ENCODE measurements at places on chromosomes 5 and 9.

DNA sequence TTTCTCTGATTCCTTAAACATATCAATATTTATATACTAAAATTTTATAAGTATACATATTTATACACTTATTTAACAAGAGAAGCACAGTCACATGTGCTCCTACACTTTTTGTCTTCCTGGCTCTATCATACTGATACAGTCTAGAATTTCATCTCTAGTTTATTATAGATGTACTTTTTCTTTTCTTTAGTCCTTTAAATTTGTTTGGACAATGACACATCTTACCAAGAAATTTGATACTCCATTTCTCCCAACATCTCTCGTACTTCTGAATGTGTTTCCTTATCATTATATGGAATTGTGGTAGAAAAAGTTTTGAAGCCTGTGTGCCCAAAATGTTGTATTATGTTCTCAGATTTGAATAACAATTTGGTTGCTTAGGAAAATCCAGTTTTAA lies 104.6 kb downstream of the DMRT2 start:
- no peak for DNase-seq

- DNase-seq = no peak
Observed at GRCh38 chr5:178232920-178233429, 373 bp upstream of the PHYKPL start.

GRCh38 chr5:176172246-176172645 lies 66.0 kb upstream of the SIMC1 start:
- no peak for DNase-seq

DNA sequence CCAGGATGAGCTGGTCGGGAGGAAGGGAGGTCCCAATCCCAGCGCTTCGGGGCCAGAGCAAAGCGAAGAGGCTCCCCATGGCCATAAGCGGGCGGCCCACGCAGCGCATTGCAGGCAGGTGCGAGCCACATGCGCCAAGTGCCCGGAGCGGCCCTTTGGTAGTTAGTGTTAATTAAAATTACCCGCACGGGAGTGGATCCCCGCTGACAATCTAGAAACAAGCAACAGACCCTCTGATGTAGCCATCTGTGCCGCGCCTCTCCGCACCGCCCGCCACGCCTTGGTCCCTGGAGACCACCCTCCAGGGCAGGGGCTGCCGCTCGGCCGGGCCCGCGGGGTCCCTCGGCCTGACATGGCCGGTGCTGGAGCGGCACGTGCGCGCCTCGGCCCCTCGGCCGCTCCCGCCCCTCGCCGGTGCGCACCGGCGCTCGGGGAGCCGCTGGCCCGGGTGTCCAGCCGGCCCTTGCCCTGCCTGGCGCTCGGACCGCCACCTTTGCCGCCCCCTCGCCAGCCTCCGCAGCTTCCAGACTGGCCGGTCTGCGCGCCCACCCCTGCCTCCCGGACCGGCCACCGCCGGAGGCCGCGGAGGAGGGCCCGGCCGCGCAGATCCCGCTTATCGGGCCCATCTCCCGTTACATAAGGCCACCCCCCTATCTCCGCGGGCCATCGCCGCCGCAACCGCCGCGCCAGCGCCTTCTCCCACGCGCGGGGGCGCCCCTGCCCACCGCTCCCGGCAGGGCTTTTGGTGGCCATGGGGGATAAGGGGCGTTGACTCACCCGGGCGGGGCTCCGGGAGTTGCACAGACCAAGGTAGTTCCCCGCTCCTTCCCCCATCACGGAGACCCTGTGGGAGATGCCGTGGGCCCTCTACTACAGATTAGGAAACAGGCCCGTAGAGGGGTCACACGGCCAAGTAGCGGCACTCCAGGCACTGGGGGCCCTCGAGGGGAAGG lies 1.9 kb upstream of the IL13 start:
- no peak for DNase-seq

- no peak for DNase-seq
Observed at GRCh38 chr9:24625097-24625496, 79.4 kb upstream of the IZUMO3 start.

DNA sequence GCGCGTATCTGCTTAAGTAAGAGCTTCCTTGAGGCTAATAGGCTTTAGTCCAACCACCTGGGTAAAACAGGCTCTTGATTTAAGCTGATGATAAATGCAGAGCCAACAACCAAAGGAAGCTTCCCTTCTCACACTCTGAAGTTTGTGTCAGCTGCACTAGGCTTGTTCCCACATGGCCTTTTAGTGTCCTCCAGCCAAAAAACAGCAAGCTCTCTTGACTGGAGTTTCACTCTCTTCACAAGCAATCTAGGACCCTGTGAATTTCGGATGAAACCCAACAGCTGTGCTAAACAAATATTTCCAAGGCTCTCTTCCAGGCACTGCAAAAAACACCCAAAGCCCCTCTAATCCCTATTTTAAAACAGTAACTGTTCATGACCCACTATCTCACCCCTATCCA lies 63.9 kb downstream of the SAXO1 start:
- no peak for DNase-seq

GRCh38 chr5:72688916-72689315 lies 127.5 kb upstream of the TNPO1 start:
- no peak for DNase-seq

DNA sequence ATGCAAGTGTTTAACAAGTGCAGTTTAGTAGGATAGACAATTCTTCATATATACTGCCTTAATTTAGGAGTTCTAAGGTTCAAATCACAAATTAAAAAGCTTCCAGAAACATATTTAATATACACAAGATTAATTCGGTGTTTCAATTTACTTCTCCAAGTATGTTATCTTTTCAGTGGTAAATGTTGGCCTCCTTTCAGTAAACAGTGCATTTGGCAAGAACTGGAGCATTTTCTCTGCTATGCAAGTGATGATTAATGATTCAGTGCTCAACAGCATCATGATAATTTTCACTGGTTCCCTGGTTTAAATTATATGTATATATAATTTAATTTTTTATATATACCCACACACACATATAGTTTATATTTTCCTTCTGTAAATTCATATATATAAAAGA lies 541.7 kb downstream of the EFNA5 start:
- no peak for DNase-seq

- DNase-seq = peak; percentile 74
Observed at GRCh38 chr5:43555895-43556606, 826 bp downstream of the PAIP1 start.

- no peak for DNase-seq
Observed at GRCh38 chr5:134997015-134997414, 29.3 kb downstream of the CATSPER3 start.
